ENCODE measurements at places on chromosomes 2 and 18. TPM values are rescaled to one million over a fixed set of nuclear protein-coding genes. Genes with fewer than 3 reads are reported as not detected.

DNA sequence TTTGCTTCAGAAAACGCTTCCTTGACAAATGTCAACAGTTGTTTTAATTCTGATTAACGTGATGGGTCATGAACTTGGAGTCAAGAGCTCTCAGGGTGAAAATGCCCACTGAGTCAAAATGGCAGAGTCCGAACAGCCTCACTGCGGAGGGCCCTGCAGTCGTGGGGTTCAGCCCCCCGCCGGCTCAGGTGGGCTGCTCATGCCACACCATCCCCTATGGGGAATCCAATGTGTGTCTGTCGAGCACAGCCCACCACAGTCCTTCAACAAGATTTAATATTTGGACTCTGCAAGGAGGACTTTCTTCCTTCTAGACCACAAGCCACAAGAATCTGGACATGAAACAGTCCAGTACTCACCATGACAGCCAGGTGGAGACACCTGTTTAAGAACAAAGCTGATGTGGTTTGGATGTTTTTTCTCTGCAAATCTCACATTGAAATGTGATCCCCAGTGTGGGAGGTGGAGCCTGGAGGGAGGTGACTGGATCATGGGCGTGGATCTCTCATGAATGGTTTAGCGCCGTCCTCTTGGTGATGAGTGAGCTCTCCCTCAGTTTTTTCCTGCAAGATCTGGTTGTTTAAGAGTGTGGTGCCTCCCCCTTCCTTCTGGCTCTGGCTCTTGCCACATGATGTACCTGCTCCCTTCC lies 201.0 kb downstream of the NDUFA10 start:
- no peaks in the 10 kb centered on the region for H3K4me1 ChIP-seq
- no peaks in the 10 kb centered on the region for H3K27me3 ChIP-seq
- H3K36me3 ChIP-seq: no peaks in the 10 kb centered on the region
- H3K27ac ChIP-seq: no peak overlapping the region

GRCh38 chr2:150532879-150533278 lies 45.4 kb upstream of the RND3 start:
- H3K27ac ChIP-seq: no peak overlapping the region
- H3K27me3 ChIP-seq: no peaks in the 10 kb centered on the region
- peaks cover 4% of the 10 kb centered on the region for H3K4me1 ChIP-seq

DNA sequence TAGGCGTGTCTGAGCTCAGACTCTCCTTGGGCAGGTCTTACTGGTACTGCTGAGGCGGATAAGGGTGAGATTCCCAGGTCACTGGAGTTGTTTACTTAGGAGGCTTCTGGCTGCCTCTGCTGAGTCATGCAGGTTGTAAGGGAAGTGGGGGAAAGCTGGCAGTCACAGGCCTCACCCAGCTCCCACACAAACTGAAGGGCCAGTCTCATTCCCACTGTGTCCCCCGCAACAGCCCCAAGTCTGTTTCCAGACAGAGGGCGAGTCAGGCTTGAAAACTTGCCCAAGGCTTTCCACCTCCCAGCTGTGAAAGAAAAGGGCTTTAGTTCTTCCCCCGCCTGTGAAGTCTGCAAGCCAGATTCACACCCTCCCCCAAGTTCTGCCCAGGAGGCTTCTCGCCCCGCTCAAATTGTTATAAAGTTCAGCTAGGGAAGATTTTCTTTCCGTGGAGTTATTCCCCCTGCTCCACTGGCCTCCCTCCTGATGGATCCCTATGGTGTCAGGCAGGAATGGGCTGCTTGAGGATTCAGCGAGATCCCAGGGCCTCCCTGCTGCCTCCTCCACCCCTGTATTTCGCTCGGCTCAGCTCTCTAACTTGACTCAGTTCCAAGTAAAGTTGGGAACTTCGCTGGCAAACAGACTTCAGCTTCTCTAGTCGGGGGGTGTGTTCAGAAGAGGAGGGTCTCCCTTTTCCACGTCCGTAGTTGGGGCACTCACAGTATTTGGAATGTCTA lies 248.6 kb downstream of the NR4A2 start:
- no peak overlapping the region for H3K4me3 ChIP-seq
- no peaks in the 10 kb centered on the region for H3K36me3 ChIP-seq
- peaks cover 5% of the 10 kb centered on the region for H3K4me1 ChIP-seq
- H3K27me3 ChIP-seq: no peaks in the 10 kb centered on the region
- no peak overlapping the region for H3K27ac ChIP-seq
- DNase-seq: peak; percentile 79

The TUBA4B gene
- not detected for total RNA-seq

- no peaks in the 10 kb centered on the region for H3K4me1 ChIP-seq
- no peak overlapping the region for H3K27ac ChIP-seq
- DNase-seq: no peak
- H3K36me3 ChIP-seq: no peaks in the 10 kb centered on the region
- H3K4me3 ChIP-seq: no peak overlapping the region
Observed at GRCh38 chr2:126736133-126736874, 80.3 kb downstream of the GYPC start.

DNA sequence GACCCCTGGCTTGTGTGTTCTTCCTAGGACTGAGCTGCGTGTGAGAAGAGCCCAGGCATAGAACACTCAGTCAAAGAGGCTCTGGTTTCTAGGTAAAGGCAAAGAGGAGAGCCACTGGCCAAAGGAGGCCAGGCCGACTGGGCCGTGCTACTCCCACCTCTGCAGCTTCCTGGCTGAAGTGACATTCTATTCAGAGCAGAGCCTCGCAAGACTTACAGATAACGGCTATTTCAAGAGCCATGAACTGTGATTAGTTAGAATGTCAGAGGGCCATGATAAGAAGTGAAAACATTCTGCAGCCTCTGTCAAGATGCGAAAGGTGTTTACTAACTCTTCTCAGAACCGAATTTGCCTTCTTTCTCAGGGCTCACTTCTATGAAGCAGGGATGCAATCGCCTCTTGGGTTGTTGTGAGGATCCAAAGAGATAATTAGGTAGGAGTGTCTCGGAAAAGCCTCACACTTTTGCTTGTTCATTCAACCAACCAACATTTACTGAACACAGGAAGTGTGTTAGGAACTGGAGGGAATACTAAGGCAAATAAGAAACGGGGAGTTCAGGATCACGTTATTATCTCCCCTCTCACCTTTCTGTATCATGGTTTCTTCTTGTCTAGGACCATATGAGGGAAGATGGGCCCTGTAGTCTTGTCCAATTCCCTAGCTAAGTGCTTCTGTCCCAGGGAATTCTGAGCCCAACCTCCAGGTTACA lies 3.4 kb upstream of the DNAJC5G start:
- H3K27ac ChIP-seq: peak overlapping the region; percentile 80
- H3K4me3 ChIP-seq: no peak overlapping the region
- H3K4me1 ChIP-seq: peaks cover 36% of the 10 kb centered on the region
- peak; percentile 66 for DNase-seq
- H3K27me3 ChIP-seq: no peaks in the 10 kb centered on the region

The DSG2 gene
- total RNA-seq: 7.0 TPM

- peaks cover 21% of the 10 kb centered on the region for H3K4me1 ChIP-seq
- no peak overlapping the region for H3K4me3 ChIP-seq
- no peaks in the 10 kb centered on the region for H3K27me3 ChIP-seq
- H3K36me3 ChIP-seq: no peaks in the 10 kb centered on the region
- no peak overlapping the region for H3K27ac ChIP-seq
Observed at GRCh38 chr2:120231564-120231973, 8.4 kb upstream of the TMEM185B start.

DNA sequence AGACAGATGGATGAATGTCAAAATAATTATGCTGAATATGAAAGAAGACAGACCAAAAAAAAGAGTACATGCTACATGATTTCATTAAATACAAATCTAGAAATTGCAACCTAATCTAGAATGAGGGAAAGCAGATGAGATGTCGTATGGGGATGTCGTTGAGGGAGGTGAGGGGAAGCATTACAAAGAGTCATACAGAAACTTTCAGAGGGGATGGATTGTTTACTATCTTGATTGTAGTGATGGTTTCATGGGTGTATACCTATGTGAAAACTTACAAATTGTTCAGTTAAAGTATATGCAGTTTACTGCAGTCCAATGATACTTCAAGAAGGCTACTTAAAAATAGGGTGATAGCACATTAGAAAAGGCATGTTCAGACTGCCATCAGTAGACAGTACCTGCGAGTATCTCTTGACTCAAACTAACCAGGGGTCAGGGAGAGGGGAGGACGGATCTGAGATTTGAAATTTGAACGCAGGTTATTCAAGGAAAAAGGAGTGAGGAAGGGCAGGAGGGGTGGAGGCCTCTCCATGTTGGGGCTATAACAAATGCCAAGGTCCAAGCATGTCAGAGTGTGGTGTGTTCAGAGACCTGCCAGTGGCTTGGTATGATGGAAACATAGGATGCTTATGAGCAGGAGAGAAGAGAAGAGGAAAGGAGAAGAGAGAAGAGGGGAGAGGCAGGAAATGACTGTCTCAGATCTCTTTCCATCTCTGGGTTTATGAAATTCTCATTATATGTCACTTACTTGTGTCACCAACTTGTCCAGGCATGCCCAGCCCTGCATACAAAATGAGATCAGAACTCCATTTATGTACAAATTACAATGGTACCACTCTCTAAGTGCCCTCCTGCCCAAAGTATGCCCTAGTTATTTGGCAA lies 257.3 kb upstream of the CXCR4 start:
- H3K27ac ChIP-seq: no peak overlapping the region
- H3K4me3 ChIP-seq: no peak overlapping the region
- no peaks in the 10 kb centered on the region for H3K27me3 ChIP-seq
- H3K4me1 ChIP-seq: no peaks in the 10 kb centered on the region
- no peak for DNase-seq
- no peaks in the 10 kb centered on the region for H3K36me3 ChIP-seq

The BCL11A gene
- total RNA-seq: 11.6 TPM

GRCh38 chr2:43262951-43263350 lies 36.5 kb upstream of the ZFP36L2 start:
- no peaks in the 10 kb centered on the region for H3K27me3 ChIP-seq
- peaks cover 6% of the 10 kb centered on the region for H3K4me1 ChIP-seq
- H3K4me3 ChIP-seq: no peak overlapping the region
- no peaks in the 10 kb centered on the region for H3K36me3 ChIP-seq
- no peak overlapping the region for H3K27ac ChIP-seq

DNA sequence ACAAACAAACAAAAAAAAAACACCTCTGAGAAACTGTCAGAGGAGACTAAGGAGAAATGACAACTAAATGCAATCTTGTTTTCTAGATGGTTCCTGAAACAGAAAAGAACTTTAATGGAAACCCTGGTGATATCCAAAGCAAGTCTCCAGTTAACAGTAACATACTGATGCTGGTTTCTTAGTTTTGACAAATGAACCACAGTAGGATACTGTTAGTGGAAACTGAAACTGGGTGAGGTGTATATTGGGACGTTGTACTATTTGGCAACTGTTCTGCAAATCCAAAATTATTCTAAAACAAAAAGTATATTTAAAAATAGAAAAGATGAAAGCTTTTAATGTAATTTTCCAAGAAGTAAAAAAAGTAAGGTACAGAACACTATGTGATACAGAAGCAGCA lies 11.4 kb downstream of the SESTD1 start:
- peaks cover 4% of the 10 kb centered on the region for H3K4me1 ChIP-seq
- DNase-seq: no peak
- no peaks in the 10 kb centered on the region for H3K36me3 ChIP-seq
- no peak overlapping the region for H3K27ac ChIP-seq
- H3K4me3 ChIP-seq: no peak overlapping the region

The EGR4 gene
- total RNA-seq: 14.9 TPM

- H3K4me3 ChIP-seq: no peak overlapping the region
- no peaks in the 10 kb centered on the region for H3K4me1 ChIP-seq
- H3K27me3 ChIP-seq: no peaks in the 10 kb centered on the region
- DNase-seq: no peak
Observed at GRCh38 chr2:31300309-31300708, 66.4 kb downstream of the EHD3 start.

GRCh38 chr18:74303936-74304335 lies 11.7 kb upstream of the C18orf63 start:
- no peaks in the 10 kb centered on the region for H3K36me3 ChIP-seq
- no peaks in the 10 kb centered on the region for H3K27me3 ChIP-seq
- H3K4me3 ChIP-seq: no peak overlapping the region
- H3K4me1 ChIP-seq: no peaks in the 10 kb centered on the region
- no peak for DNase-seq

GRCh38 chr2:9207641-9208311 lies 1.2 kb downstream of the ASAP2 start:
- no peaks in the 10 kb centered on the region for H3K36me3 ChIP-seq
- H3K4me3 ChIP-seq: peak overlapping the region; percentile 66

DNA sequence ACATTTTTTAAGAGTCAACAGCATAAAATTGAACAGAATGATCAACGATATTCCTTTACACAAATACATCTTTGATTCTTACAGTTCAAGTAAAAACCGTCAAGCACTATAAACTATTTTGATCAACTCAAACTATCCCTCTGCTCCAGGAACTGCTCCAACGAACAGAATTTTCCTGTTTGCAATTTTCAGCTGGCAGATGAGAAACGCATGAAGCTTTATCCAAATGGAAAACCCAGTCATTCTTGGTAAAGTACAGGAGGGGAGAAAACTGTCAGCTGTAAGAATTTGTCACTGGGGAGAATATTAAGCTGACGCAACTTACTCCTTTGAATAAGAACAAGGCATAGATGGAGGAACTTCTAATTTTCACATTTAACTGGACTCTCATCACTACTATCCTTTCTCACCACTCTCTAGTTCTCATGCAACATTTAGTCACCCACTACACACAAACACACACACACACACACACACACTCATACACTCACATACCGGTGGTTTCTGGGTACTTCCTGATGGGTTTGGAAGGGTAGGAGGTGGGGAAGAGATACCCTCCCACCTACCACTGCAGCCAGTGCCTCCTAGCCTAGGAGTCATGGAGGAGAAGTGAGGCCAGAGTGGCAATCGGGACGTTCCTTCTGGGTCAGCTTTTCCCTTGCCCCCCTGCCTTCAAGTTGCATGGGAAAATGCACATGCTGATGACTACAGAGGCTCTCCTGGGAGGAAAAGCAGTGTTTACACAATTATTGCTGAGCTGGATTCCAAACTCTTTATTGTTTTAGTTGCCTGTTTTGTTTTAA lies 54.0 kb upstream of the SPATS2L start:
- no peak for DNase-seq
- no peaks in the 10 kb centered on the region for H3K4me1 ChIP-seq
- H3K4me3 ChIP-seq: no peak overlapping the region
- H3K27ac ChIP-seq: no peak overlapping the region
- H3K36me3 ChIP-seq: no peaks in the 10 kb centered on the region

- H3K36me3 ChIP-seq: no peaks in the 10 kb centered on the region
- H3K4me3 ChIP-seq: no peak overlapping the region
Observed at GRCh38 chr2:201661366-201661765, 18.1 kb upstream of the TMEM237 start.

DNA sequence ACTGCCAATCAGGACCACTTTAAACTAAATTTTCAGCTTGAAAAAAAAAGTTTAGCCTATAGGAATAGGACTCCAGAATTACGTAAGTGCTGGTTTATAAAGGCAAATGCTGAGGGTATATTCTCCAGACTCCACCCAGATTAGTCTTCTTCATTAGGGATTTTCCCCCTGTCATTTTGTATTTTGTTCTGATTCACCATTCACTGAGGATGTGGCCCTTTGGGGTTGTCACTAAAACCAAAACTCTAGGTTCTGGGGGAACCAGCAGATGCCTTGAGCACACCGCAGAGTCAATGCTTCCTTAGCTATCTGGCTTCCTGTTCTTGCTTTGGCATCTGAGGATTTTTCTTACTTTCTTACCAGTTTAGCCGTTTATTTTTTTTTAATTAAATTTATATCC lies 10.5 kb downstream of the SCYGR4 start:
- no peaks in the 10 kb centered on the region for H3K36me3 ChIP-seq
- DNase-seq: no peak
- no peak overlapping the region for H3K27ac ChIP-seq
- H3K27me3 ChIP-seq: no peaks in the 10 kb centered on the region

The DCDC2C gene
- 12.1 TPM for total RNA-seq

- no peak overlapping the region for H3K4me3 ChIP-seq
- H3K4me1 ChIP-seq: no peaks in the 10 kb centered on the region
- no peak overlapping the region for H3K27ac ChIP-seq
- no peak for DNase-seq
- H3K27me3 ChIP-seq: no peaks in the 10 kb centered on the region
Observed at GRCh38 chr18:53864770-53865169, 359.7 kb downstream of the MBD2 start.

Data from testis (tissue), 5 donors.